ENCODE measurements at places on chromosomes 6 and 20.

- no peak for DNase-seq
Observed at GRCh38 chr20:49483018-49483695, 689 bp upstream of the KCNB1 start.

DNA sequence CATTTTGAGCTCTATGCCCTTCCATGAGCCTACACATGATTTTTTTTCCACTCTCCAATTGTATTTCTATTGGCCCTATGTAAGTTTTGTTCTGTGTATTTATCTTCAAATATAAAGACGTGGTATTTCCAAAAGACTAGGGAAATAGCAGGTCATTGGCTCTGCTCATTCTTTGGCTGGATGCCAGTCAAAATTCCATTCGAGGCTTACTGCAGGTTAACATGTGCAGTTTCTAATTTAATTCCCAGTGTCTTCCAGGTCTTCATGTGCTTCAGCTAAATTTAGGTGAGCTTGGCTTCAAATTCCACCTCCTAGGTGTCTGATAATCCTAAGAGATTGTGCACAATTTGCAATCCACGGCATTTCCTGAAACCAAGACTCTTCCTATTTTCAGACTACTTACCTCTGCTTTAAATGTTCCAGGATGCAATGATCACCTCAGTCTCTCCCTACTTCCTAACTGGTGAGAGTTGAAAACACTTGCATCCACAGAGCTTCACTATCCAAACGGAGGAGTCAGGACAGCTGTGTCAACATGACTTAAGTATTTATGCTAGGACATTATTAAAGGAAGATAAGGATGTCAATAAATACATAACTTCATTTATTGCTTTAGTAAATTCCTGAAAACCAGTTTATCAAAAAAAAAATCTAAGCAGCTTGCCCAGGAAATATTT lies 236.1 kb downstream of the COL12A1 start:
- no peak for DNase-seq

DNA sequence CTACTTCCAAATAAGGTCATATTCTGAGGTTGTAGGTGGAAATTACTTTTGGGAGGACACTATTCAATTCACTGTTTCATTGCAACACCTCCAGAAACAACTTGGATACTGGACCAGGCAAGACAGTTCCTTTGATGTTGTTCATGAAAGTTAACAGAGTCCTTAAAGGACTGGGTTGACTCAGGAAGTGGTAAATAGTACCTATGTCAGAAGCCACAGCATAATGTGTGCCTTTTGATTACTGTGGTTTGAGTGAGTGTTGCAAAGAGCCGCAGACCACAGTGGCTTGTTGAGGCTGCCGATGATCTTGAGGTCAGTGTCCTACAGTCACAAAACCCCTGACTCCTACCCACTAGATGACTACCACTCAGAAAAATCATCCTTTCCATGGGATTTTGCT lies 10.9 kb downstream of the IL20RA start:
- peak; percentile 84 for DNase-seq

DNA sequence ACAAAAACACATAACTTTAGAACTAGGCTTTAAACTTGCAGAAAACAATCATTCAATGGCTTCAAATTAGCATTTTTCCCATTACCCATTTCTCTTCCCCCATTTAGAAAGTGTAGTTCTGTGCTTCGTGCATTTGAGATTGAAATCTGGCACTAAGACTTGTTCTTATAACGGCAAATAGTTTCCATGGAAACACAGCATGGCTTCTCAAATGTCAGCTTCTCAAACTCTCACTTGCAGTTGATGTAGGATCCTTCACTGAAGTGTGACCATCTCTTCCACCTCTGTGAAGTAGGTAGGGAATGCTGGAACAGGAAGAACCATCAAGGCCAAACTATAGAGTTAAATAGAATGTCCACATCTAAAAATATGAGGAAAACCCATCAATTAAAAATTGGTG lies 52.2 kb downstream of the MANEA start:
- DNase-seq, result no peak

GRCh38 chr6:55980627-55981211 lies 105.3 kb upstream of the BMP5 start:
- DNase-seq, result peak; percentile 49

- no peak for DNase-seq
Observed at GRCh38 chr6:37897321-37897720, 77.8 kb downstream of the ZFAND3 start.

DNA sequence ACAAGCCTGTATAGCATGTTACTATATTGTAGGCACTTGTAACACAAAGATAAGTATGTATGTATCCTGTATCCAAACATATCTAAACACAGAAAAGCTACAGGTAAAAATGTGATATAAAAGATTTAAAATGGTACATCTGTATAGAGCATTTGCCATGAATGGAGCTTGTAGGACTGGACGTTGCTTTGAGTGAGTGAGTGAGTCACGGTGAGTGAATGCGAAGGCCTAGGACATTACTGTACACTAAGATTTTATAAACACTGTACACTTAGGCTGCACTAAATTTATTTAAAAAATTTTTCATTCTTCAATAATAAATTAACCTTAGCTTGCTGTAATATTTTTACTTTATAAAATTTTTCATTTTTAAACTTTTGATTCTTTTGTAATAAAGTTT lies 136.9 kb downstream of the NKAIN2 start:
- DNase-seq, result no peak

DNA sequence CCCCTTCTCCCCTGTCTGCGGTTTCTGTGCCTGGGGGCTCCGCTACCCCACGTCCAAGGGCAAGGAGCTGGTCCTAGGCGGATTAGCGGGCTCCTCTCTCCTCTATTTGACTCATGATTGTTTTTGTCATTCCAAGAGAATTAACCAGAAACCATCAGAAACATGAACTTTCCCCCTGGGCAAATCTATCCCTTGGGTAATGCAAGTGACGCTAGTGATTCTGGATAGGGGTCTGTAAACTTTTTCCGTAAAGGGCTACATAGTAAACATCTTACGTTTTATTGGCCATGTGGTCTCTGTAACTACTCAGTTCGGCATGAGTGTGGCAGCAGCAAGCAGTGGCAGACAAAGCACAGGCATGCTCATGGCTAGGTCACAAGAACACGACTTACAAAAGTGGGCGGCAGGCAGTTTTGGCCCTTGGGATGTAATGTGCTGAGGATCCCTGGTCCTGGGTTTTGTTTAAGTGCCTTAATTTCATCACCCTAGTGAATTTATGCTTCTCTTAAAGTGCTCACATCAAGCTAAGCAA lies 654 bp downstream of the CST11 start:
- no peak for DNase-seq

DNA sequence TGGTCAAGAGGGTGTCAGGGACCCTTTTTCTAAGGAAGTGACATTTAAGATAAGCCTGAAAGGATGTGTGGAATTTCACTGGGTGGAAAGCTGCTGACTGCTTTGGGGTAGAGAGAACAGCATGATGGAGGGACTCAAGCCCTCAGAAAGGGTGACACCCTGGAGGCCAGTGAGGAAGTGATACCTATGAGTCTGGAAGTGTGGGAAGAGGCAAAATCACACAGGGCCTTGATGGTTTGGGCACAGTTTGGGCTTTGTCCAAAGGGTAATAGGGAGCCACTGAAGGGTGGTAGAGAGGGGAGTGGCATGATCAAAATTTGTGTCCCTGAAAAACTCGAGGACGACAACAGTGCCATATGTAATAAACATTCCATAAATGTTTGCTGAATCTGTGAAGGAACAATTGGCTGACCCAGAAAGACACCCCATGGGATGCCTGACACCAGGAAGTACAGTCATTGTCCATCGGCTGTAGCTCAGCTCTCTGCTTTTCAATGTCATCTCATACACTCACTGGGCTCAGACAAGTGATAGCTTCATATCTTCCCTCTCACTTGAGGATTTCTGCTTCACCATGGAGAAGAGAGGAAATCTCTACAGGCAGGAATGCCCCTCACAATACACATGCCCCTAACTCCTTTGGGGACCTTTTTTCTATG lies 21.3 kb downstream of the CASS4 start:
- DNase-seq, result no peak

- DNase-seq, result no peak
Observed at GRCh38 chr6:2875359-2876191, 27.5 kb downstream of the SERPINB9 start.

Data from KBM-7 (cell line).